CD8-positive, alpha-beta memory T cell (primary cell): ENCODE measurements at places on chromosomes 7 and 10.

DNA sequence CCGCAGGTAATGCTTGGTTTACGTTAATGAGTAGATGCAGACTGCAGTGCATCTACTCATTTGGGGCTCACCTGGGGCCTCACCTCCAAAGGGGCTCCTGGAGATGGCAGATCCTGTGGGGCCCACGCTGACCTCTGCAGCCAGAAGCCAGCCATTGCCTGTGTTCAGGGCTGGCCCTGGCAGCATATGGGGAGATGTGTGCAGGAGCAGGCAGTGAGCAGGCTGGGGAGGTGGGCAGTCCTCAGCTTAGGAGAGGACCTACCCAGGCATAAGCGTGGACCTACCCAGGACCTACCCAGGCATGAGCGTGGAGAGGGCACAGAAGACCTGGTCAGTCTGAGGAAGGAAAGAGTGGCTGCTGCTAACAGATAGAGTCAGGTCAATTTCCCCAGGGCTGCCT, 178.5 kb downstream of the PTPRN2 start:
- no peaks in the 10 kb centered on the region for H3K27me3 ChIP-seq
- no peaks in the 10 kb centered on the region for H3K36me3 ChIP-seq
- H3K4me1 ChIP-seq = no peaks in the 10 kb centered on the region
- no peak overlapping the region for H3K4me3 ChIP-seq
- DNase-seq = no peak

DNA sequence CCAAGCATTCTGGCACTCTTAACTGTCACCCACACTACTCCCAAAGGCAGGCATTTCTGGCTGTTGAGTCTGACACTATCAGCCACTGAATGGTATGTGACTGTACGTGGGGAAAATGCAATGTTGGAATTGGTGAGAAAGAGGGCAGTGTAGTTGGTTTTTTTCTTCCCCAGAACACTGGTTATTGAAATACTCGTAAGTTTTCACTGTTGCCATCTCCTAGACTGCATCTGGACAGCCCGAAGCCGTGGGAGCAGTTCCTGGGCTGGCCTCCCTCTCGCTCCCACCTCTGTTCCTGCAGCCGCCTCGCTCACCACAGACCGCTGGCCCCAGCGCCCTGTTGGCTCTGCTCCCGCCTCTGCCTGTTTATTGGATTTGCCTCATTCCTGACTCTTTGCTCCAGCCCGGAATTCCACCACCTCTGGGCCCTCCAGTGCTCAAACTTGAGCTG, 5.7 kb downstream of the PLCE1 start:
- H3K27me3 ChIP-seq = peaks cover 5% of the 10 kb centered on the region
- H3K4me3 ChIP-seq = no peak overlapping the region
- H3K4me1 ChIP-seq = no peaks in the 10 kb centered on the region

- no peak for DNase-seq
- H3K27me3 ChIP-seq = no peaks in the 10 kb centered on the region
- H3K4me3 ChIP-seq = no peak overlapping the region
- no peaks in the 10 kb centered on the region for H3K4me1 ChIP-seq
- no peak overlapping the region for H3K27ac ChIP-seq
- H3K36me3 ChIP-seq = no peaks in the 10 kb centered on the region
Measured at GRCh38 chr10:105070249-105070648, 429.2 kb downstream of the SORCS3 start.

DNA sequence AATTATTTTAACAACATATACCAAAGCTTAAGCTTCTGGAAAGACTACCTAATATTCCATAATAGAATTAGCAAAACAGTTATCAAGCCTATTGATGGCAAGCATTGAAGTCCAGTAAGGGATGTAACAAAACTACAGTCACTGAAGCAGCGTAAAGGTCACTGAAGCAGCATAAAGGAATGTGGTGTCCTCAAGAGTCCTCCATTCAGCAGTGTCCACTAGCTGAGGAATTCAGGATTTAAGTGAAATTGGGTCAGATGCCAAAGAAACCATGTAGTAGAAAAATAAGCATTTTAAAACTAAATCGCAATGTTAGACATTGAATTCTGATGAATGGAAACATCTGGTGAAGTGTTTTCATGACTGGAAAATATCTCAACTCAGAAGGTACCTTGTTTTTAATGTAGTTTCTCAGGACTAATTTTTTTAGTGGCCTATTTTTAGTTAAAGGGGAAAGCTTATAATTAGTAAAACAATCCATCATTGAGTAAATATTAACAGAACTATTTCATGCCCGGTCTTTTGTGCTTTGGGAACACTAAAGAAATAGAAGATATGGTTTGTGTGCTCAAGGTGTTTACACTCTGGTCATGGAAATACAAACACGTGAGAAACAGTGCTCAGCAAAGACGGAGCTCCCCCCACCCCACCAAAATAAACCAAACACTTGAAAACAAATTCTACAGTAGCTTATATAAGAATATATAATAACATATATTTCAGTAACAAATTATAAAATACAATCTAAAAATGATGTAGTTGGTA, 121.4 kb downstream of the CDK14 start:
- no peaks in the 10 kb centered on the region for H3K4me1 ChIP-seq
- DNase-seq = no peak
- no peaks in the 10 kb centered on the region for H3K27me3 ChIP-seq
- H3K36me3 ChIP-seq = no peaks in the 10 kb centered on the region
- no peak overlapping the region for H3K4me3 ChIP-seq

DNA sequence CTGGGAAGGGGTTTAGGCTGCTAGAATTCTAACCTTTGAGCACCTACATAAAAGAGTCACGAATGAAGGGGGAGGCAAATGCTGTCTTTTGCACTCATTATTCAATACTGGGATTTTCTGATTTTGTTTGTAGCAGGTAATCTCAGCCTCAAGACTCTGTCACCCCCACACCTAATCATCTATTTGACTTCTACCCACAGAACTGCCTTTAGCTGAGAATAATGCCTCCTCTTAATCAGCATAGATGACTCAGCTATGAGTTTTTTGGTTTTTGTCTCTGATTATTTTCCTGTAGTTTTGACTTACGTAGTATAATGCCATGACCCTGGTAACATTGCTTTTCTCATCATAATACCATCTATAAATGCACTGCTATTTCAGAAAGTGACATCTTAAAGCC, 42.7 kb upstream of the CACNB2 start:
- H3K36me3 ChIP-seq = no peaks in the 10 kb centered on the region
- no peak overlapping the region for H3K4me3 ChIP-seq
- H3K27ac ChIP-seq = no peak overlapping the region
- no peak for DNase-seq
- H3K4me1 ChIP-seq = no peaks in the 10 kb centered on the region
- H3K27me3 ChIP-seq = no peaks in the 10 kb centered on the region

DNA sequence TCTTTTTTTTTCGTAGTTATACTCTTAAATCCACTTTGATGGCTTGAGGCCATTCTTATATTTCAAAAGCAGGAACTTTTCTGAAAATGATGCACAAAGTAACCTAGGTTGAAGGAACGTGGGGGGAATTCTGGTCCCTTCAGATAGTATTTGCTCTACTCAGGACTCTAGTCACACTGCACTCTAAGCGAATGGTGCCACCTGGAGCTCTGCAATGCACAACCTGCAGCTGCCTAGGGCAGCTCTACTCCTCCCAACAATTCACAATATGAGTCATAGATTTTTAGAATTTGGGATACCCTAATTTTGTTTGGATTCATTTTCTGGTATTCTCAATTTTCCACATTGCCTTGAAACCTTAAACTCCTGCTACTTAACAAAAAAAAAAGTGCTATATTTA, 17.3 kb downstream of the SYPL1 start:
- H3K27me3 ChIP-seq = no peaks in the 10 kb centered on the region
- no peak overlapping the region for H3K27ac ChIP-seq
- peaks cover 4% of the 10 kb centered on the region for H3K4me1 ChIP-seq
- DNase-seq = no peak
